ENCODE measurements at places on chromosomes 7 and 10. TPM values are rescaled to one million over a fixed set of nuclear protein-coding genes. Genes with fewer than 3 reads are reported as not detected.

WDR37 gene
- total RNA-seq = 28.2 TPM

LRRD1 gene
- total RNA-seq = not detected

ZNF25 gene
- total RNA-seq = 17.8 TPM

DNA sequence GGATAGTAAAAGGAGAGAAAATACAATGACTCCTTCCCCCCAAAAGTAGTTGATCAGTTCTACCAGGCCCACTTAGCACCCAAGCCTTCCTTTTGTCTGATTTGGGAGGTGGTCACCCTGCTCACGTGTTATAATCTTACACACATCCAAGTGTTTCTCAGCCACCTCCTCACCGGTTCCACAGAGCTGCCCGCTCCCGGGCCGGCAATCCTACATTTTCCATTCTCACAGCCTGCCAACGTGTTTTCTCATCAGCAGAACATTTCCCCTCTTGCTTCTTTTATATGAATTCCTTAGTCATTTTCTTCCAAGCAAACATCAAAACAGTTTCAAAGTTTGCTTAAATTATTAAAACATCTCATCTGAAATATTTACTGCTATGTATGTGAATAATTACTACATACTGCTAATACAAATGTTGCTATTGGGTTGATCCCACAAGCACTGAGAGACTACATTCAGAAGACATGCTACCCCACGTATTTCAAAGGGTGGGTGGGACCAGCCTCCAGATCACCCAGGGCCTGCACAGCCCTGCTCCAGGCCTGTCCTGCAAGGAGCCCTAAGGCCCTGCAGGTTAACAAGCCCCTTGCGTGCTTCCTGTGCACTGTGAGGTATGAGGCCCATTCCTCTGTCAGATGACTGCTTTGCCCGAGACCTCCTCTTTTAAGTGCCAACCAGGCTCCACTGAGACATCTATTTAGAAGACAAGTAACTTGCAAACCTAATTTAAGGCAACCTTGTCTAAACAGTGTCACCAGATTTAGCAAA is 75.3 kb downstream of the GRB10 start:
- no peak for DNase-seq

DNA sequence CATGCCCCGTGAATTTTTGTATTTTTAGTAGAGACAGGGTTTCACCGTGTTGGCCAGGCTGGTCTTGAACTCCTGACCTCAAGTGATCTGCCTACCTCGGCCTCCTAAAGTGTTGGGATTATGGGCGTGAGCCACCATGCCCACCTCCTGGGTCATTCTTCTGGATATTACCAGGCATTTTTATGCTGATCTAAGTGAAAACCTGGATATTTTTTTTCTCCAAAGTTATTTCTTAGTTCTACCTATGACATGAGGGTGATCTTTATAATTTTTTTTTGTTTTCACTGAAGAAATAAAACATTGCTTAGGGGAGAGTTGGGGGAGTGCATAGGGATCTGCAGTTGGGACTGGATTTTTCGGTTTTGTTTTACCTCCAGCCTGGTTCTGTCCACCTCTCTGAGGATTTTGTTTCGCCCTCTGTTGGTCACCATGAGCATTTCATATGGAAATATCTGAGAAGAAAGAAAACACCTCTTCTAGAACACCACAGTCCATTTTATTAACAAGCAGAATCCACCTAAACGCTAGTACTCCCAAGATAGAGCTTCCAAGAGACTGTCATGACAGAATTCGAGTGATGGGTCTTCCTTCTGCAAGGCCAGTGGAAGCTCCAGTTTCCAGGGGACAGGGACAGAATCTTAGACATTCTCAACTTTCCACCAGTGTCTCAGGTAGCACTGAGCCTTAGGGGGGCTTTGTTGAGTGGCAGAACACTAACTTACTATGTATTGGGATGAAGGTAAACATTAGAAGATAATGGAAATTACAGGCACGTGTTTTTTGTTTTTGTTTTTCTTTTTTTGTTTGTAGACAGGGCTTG is 33.4 kb upstream of the AFAP1L2 start:
- no peak for DNase-seq

- DNase-seq = no peak
Measured at GRCh38 chr10:46268076-46268881, 18.5 kb upstream of the ANTXRL start.

GRCh38 chr10:26509307-26509706 is 71.2 kb downstream of the APBB1IP start:
- DNase-seq = no peak

DNA sequence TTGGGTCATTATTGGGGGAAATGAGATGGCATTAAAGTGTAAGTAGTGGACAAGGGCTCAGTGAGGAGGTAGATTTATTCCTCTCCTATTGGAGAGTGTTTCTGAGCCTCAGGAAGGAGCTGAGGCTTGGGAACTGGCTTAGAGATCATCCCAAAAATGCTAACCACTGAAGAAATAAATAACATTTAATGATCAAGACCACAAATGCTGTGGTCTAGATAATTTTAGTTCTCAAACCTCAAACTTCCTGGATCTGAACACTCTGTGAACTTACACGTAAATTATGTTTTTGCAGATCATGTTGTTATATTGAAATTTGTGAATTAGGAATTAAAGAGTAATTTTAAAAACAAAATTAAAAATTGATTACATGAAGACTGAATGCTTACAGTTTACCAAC is 27.3 kb downstream of the MDFIC start:
- no peak for DNase-seq

DNA sequence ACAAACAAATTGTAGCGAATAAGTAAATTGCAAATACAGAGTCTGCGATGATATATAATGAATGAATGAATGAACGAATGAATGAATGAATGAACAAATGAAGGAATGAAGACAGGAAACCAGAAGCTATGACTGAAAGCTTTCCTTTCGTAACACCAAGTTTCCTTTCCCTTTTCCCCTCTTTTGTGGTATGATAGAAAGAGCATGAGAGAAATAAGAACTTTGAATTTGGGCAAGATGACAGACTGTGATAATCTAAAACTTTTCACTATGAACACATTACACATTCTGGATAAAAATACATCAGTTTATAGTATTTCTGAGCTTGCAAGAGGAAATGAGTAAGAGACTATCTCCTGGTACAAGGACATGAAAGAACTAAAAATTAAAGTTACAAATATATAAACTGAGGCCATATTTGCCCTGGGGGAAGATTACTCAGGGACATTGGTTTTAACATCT is 8.4 kb upstream of the UCN3 start:
- no peak for DNase-seq

HOXA7 gene
- total RNA-seq = 0.36 TPM
